ENCODE measurements at places on chromosomes 2 and 18.

DNA sequence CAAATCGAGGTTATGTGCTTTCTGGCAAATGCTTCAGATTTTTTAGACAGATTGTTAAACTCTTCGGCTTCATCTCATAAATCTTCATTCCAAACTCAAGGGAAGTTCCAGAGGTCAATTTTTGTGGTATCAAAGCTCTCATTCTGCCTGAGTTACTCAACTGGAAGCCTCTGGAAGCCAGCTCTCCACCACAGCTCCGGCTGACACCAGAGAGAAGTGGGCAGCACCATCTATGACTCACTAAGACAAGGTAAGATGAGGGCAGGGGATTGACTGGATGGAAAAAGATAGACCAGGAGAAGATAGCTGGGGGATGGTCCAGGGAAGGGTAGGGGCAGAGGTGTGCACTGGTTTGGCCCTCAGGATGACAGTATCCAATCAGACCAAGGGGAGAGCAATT, 137.3 kb upstream of the HNRNPA3 start:
- peak; percentile 6 for DNase-seq

DNA sequence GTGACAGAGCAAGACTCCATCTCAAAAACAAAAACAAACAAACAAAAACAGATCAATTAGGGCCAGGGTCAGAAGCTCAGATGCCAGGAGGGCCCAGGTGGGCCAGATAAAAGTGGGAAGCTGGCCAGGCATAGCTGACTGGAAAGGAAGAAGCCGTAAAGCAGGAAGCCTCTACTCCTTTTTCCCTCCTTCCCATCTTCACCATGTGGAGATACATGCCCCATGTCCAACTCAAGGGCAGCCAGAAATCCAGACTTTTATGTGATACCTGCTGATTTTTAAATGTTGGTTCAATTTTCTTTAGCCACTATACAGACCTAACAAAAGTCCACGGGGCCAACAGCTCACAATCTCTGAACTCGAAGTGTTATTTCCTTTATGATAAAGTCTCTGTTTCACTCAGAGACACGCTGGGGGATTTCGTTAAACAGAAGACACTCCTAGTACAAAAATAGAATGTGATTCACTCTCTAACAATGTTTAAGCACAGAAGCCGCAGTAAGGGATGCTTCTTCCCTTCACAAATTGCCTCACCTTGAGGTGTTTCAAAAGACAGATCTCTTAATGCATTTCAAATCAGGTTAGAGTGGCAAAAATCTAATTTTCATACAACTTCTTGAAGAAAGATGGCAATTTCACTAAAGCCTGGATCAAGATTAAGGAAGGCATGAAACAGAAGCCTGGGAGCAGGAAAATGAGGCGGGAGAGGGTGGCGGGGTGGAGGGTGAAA, 14.0 kb downstream of the TMEM247 start:
- peak; percentile 77 for DNase-seq

DNA sequence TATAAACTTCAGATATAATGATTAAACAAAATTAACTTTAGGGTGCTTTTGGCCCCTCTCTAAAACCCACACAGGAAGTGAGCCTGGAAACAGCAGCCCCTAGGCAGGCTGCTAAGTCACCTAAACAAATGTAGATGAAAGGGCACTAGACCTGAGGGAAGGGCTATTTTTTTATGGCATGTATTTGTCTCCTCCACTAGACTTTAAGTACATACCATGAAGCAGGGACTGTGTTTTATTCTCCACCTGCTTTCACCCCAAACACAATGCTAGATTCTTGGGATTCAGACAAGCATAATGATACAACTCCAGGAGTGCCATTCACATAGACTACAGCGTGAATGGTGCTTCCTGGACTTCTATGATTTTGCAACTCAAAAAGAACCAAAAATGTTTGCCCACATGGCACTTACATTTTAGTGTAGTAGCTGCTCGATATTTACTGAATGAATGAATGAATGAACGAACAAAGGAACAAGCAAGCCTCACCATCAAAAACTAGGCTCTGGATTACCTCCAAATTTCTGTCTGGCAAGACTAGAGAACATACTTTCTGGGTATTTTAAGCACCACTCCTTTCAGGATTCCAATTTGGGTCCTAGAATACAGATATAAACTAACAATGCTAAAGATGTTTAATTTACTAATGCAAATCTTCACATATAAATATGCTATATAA, 10.1 kb downstream of the ATAD2B start:
- DNase-seq = no peak

DNA sequence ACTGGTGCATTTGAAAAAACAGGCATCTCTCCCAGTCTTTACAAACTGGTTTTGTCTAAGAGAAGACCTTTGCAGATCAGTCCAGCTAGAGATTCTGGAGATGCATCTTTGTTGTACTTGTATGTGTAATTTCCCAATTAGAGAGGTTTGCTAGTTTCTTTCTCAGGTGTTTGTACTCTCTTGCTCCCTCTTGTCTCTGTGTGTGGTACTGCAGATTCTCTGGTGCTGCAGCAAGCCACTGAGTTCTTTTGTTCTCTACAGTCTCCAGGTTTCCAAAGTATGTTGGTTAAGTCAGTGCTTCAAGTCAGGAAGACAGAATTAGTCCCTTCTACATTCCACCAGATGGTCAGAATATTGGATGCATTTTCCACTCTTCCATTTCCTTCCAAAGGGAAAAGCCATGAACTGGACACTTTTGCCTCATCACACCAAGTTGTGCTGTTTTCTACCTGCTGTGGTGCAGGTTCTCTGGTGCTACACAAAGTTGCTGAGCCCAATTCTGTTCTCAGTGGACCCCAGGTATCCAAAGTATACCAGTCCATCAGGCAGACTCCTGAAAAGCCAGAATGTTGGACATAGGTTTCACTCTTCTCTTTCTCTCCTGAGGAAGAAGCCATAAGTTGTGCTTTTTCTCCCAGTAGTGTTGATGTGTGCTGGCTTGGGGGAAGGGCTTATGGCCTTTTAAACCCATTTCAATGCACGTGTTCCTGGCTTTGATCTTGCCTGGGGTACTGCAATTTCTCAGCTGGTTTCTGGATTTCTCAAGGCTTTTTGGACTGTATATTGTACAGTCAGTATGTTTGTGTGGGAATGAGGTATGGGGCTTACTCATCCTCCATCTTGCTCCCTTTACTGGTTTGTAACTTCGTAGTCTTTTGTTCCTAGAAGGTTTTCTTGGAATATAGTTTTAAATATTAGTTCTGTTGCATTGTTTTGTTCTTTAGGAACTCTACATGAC, 29.8 kb downstream of the EPC2 start:
- DNase-seq = no peak

GRCh38 chr2:45651415-45652089, at the start of gene PRKCE:
PRKCE (plus strand) TSS chr2:45651675.
- no peak for DNase-seq

- DNase-seq = peak; percentile 28
Measured at GRCh38 chr2:167404627-167405284, 516.5 kb downstream of the XIRP2 start.

Data from fibroblast of skin of scalp (primary cell).